ENCODE measurements at places on chromosomes 2 and 18. TPM values are rescaled to one million over a fixed set of nuclear protein-coding genes. Genes with fewer than 3 reads are reported as not detected.
A peak's percentile ranks its signal among the peaks of the same experiment; 100 is the strongest.

DNA sequence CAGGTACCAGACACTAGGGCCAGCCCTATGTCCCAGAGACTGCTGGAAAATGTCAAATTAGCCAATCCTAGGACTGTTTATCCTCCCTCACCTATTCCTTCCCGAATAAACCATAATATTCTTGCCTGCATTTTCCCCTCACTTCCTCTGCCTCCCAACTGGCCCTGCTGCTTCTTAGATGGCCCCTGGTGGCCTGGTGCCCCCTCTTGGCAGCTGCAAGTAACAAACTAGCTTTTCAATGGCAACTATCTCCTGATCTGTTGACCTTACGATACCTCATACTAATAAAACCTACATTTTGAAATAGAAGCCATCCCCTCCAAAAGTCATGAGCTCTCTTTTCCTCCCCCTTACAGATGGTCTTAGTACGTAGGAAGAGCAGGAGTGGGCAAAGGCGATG is 132.0 kb downstream of the ALPK2 start:
- DNase-seq, result no peak

GRCh38 chr2:60273836-60274235 is 279.6 kb downstream of the BCL11A start:
- no peak for DNase-seq

The CCDC121 gene
- 7.0 TPM for total RNA-seq

DNA sequence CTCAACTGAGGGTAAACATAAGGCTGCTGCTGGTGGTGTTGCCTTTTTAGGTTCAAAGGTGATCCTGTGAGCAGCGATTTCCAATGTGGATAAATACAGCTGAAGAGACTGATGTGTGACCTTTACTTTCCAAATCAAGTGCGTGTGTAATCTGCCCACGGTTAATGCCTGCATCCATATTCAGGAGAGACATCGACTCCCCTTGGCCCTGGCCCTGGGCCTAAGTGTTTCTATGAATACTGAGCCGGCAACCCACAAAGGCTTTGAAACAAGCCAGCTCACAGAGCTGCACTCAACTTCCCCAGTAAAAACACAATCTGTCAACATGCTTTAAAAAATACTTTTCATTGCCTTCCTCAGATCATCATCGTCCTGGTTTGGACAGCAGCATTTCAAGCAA is 1026.6 kb downstream of the TMEM182 start:
- no peak for DNase-seq

DNA sequence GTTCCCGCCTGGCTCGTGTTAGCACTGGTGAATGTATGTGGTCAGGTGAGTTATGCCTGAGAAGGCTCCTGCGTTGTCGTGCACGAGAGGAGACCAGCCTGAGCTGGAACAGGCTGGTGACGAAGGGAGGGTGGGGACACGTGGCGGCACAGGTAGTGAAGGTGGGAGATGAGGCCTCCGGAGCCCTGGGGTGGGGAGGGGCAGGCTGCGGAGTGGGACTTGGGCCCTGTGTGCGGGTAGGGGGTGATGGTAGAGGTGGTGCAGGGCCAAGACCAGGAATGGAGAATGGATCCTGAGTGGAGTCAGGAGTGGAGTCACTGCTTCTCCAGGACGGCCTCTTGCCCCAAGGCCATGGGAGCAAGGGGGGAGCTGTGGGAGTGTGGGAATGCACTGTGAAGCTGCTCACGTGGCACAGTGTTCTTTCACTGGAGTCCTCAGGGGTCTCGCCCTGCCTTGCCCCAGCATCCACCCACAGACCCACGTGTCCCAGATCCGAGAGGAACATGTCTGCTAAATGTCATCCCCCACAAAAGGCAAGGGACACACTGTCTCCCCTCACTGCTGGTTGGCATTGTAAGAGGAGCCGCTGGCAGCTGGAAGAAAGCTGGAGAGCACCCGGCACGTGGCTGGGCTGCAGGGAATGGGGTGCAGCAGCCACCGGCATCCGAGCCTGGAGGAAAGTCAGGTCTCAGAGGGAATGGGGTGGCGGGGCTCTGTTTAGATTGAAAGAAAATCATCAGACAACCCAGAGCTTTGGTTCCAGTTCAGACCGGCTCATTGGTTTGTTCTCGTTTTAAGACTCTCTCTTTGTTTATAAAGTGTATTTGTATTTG is 63.7 kb downstream of the CYP26B1 start:
- no peak for DNase-seq

The TRIB2 gene
- total RNA-seq, result 112 TPM

GRCh38 chr18:62505669-62506494 is 16.9 kb upstream of the ZCCHC2 start:
- peak; percentile 47 for DNase-seq

GRCh38 chr2:151805961-151806360 is 22.3 kb downstream of the ARL5A start:
- DNase-seq, result no peak

DNA sequence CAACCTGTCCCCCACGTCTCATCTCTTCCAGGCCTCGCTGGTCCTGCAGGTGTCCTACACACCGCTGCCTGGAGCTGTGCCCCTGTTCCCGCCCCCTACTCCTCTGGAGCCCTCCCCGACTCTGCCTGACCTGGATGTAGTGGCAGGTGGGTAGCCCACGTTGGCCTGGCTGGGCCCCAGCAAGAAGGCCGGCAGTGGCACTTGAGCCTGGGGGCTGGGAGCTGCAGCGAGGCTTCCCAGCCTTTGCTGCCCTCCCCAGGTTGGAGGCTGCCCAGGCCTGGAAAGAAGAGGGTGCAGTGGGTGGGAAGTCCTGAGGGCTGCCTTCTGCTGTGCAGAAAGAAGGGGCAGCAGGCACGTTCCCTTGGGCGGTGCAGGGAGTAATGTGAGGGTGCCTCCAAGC is 58.4 kb downstream of the DYSF start:
- no peak for DNase-seq

- DNase-seq, result no peak
Measured at GRCh38 chr2:43047187-43047780, 179.1 kb downstream of the ZFP36L2 start.

The APOB gene
- not detected for total RNA-seq

DNA sequence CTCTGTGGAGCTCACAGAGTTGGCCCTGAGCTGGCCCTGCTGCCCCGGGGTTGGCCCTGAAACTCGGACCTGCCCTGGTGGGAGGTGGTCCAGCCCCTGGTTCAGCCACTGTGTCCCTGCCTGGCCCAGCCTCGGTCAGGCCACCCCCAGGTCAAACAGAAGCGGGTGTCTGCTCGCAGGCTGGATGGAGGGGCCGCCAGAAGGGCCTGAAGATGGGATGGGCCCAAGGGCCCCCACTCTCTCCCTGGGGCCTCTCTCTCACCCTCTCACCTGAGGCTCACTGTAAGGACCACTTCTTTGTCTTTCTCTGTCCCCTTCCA is 25.1 kb upstream of the B3GNT7 start:
- DNase-seq, result no peak

GRCh38 chr2:121955426-121955825 is 200.0 kb downstream of the TSN start:
- no peak for DNase-seq

DNA sequence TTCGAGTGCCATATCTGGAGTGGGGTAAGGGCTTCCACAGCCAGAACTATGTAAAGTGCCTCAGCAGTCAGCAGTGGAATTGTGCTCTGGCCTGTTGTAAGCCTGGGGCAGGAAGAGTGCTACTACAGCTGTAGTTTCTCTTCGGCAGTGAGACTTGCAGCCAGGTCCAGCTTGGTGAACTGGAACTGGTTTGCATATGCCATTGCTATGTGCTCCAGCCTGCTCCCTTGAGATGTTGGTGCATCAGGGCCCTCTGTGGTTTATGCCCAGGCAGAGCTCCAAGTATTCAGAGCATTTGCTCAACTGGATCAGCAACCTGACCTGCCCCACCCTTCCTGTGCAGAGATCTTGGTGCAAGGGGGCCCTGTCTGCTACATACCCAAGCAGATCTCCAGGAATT is 47.8 kb downstream of the ZNF804A start:
- DNase-seq, result peak; percentile 75

GRCh38 chr2:139083121-139083520 is 302.9 kb upstream of the NXPH2 start:
- no peak for DNase-seq

The KYNU gene
- 1.3 TPM for total RNA-seq

The SLC4A5 gene
- total RNA-seq, result 0.45 TPM

The LYPD6B gene
- not detected for total RNA-seq
